ENCODE measurements at places on chromosomes 3 and 15. TPM values are rescaled to one million over a fixed set of nuclear protein-coding genes. Genes with fewer than 3 reads are reported as not detected.

The KIF23 gene
- polyA plus RNA-seq: 1.2 TPM

- peaks cover 15% of the 10 kb centered on the region for H3K36me3 ChIP-seq
- no peaks in the 10 kb centered on the region for H3K27me3 ChIP-seq
- DNase-seq: no peak
- H3K4me3 ChIP-seq: no peak overlapping the region
- H3K4me1 ChIP-seq: peaks cover 12% of the 10 kb centered on the region
Measured at GRCh38 chr15:58690703-58691102, 58.8 kb downstream of the ADAM10 start.

The THAP10 gene
- polyA plus RNA-seq: not detected

DNA sequence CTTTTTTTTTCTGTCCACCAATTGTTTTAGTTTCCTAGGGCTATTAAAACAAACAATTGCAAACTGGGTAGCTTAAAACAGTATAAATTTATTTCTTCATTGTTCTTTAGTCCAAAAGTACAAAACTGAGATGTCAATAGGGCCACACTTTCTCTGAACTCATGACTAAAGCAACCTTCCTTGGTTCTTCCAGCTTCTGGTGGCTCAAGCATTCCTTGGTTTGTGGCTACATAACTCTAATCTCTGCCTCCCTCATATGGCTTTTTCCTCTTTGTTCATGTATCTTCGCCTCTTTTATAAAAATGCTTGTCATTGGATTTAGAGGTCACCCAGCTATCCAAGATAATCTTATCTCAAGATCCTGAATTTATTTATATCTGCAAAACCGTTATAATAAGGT, 914.5 kb upstream of the EPHA6 start:
- no peaks in the 10 kb centered on the region for H3K4me1 ChIP-seq
- no peak for DNase-seq
- H3K4me3 ChIP-seq: no peak overlapping the region
- no peaks in the 10 kb centered on the region for H3K27me3 ChIP-seq

GRCh38 chr3:130916507-130917167, 22.8 kb downstream of the ATP2C1 start:
- peaks cover 2% of the 10 kb centered on the region for H3K36me3 ChIP-seq
- DNase-seq: no peak
- H3K27me3 ChIP-seq: no peaks in the 10 kb centered on the region
- H3K4me3 ChIP-seq: no peak overlapping the region
- H3K27ac ChIP-seq: no peak overlapping the region

DNA sequence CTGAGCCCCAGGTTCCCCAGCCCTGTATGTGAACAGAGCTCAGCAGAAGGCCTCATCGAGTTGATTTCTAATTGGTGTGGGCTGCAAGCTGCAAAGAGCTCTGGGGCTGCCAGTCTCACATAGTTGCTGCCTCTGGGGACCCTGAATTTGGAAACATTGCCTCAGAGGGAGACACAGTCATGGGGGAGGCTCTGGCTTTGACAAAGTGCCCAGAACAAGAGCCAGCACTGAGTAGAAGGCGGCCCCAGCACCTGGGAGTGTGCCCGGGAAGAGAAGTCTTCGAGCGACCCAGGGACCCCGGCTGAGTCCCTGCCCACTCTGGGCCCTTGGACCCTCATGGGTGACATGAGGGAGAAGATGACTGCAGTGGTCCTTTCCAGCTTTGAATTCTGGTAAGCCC, 7.3 kb downstream of the NTRK3 start:
- H3K4me3 ChIP-seq: no peak overlapping the region
- peaks cover 7% of the 10 kb centered on the region for H3K4me1 ChIP-seq
- no peak overlapping the region for H3K27ac ChIP-seq
- peaks cover 2% of the 10 kb centered on the region for H3K27me3 ChIP-seq
- no peak for DNase-seq
- no peaks in the 10 kb centered on the region for H3K36me3 ChIP-seq

The LARP6 gene
- not detected for polyA plus RNA-seq

- no peak overlapping the region for H3K27ac ChIP-seq
- no peak for DNase-seq
- H3K4me1 ChIP-seq: no peaks in the 10 kb centered on the region
Measured at GRCh38 chr15:72044956-72045355, 73.0 kb downstream of the MYO9A start.

The TMOD2 gene
- 1.2 TPM for polyA plus RNA-seq

The GOLGA8J gene
- not detected for polyA plus RNA-seq

The HIGD2B gene
- not detected for polyA plus RNA-seq

The PGBD4 gene
- 2.6 TPM for polyA plus RNA-seq

The TTLL13 gene
- polyA plus RNA-seq: 0.18 TPM

- H3K27ac ChIP-seq: no peak overlapping the region
- no peak for DNase-seq
- H3K27me3 ChIP-seq: peaks cover 2% of the 10 kb centered on the region
Measured at GRCh38 chr3:129961141-129961541, 13.4 kb upstream of the TRH start.

DNA sequence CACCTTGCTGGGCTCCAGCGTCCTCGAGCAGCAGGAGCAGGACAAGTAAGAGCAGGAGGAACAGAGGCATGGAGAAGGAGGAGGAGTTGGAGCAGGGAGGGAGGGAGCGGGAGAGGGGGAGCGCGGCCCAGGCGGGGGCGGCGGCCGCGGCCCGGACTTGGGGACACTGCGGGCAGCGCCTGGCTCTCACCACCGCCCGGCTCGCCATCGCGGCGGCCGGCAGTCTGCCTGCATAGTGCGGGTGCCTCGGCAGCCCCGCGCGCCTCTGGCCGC, 440 bp downstream of the DCBLD2 start:
- no peak overlapping the region for H3K4me3 ChIP-seq
- no peak for DNase-seq
- H3K27ac ChIP-seq: no peak overlapping the region
- peaks cover 16% of the 10 kb centered on the region for H3K4me1 ChIP-seq
- H3K36me3 ChIP-seq: no peaks in the 10 kb centered on the region

DNA sequence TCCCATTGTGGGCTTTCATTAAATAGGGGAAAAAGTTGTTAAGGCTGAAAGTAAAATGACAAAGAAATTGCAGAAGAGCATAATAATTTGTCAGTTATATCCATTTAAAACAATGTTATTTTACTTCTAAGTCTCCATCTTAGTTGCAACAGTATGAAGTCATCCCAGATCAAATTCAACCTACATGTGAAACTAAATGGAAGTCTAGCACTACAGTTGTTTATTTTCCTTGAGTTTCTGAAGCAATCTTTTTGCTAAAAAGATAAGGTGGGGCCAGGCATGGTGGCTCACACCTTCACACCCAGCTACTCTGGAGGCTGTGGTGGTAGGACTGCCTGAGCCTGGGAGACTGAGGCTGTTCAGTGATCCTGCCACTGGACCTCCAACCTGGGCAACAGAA, 80.2 kb downstream of the DPH6 start:
- no peak for DNase-seq
- H3K4me3 ChIP-seq: no peak overlapping the region
- no peak overlapping the region for H3K27ac ChIP-seq
- H3K27me3 ChIP-seq: no peaks in the 10 kb centered on the region
- H3K4me1 ChIP-seq: no peaks in the 10 kb centered on the region

The GPX1 gene
- polyA plus RNA-seq: 238 TPM

DNA sequence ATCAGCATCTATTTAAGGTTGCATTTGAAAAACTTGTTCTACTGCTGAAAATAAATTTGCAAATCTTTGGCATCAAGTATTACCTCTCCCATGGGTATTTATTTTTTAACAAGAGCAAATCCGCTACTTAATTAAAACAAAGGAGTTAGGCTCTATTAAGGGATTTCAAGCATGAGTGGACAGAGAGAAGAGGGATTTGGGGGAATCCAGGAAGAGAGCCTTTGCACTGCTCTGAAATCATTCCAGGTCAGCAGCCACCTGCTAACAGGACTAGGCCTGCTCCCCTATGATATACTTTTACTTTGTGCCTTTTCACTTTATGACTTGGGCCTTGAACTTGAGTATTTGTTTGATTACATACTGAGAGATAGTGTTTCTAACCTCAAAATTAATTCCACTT, 57.1 kb downstream of the IQCH start:
- DNase-seq: no peak
- no peaks in the 10 kb centered on the region for H3K36me3 ChIP-seq
- no peak overlapping the region for H3K4me3 ChIP-seq
- no peaks in the 10 kb centered on the region for H3K4me1 ChIP-seq
- H3K27ac ChIP-seq: no peak overlapping the region
- H3K27me3 ChIP-seq: no peaks in the 10 kb centered on the region

DNA sequence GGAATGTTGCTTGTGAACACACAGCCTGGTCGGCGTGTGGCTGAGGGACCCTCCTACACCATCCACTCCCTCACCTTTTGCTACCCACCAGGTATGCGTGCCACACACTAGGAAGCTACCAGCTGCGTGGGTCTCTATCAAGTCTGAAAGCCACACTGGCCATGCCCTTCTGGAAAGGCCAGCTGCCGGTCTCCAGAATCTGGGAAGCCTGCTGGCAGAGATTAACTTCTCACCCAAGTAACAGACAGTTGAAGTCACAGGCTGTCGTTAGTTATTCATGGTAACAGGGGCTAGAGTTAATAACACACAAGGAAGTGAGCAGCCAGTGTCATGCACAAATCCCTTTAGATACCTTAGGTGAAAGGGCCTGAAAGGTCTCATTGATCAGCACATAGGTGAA, 48.1 kb downstream of the SUSD5 start:
- DNase-seq: no peak
- no peaks in the 10 kb centered on the region for H3K36me3 ChIP-seq
- no peak overlapping the region for H3K27ac ChIP-seq
- H3K4me3 ChIP-seq: no peak overlapping the region

DNA sequence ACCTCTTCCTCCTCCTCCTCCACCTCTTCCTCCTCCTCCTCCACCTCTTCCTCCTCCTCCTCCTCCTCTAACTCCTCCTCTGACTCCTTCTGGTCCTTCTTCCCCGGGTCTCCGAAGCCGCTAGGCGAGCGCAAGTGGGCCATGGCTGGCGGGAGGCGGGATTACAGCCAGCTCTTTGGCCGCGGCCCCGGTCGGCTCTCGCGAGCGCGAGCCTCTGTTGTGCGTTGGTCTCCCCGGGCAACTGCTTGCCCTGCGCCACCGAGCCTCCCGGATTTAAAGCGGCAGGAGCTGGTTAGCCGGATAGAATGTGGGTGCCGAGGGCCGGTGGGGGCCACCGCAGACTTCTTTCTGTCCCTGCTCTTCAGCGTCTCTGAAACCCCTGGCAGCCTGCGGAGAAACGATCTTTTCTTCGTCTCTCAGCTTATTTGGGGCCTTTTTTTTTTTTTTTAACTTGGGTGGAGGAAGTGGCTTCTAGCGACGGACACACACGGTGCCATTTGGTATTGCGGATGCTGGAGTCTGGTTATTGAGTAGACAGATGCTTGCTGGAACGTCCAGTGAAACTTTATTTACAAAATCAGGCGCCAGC, at the start of gene ERICH6:
Gene ERICH6, minus strand, starts transcription at position 165 of the 589 bp plus-strand sequence. Its CDS starts 22 bp downstream, at position 143.
- H3K27ac ChIP-seq: peak within 1 kb of the TSS; percentile 79
- peak within 1 kb of the TSS; percentile 84 for H3K4me3 ChIP-seq

DNA sequence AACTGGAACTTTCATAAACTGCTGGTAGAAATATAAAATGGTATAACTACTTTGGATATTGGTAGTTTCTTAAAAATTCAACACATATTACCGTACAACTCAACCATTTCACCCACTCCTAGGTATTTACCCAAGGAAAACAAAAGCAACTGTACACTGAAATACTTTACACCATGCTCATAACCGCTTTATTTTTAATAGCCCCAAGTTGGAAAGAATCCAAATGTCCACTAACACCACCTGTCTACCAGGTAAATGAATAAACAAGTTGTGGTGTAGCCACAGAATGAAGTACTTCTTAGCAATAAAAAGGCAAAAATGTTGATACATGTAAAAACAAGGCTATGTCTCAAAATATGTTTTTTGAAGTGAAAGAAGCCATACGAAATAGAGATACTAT, 215.9 kb upstream of the PEX5L start:
- no peak overlapping the region for H3K4me3 ChIP-seq
- H3K4me1 ChIP-seq: no peaks in the 10 kb centered on the region
- no peak for DNase-seq
- no peaks in the 10 kb centered on the region for H3K36me3 ChIP-seq

DNA sequence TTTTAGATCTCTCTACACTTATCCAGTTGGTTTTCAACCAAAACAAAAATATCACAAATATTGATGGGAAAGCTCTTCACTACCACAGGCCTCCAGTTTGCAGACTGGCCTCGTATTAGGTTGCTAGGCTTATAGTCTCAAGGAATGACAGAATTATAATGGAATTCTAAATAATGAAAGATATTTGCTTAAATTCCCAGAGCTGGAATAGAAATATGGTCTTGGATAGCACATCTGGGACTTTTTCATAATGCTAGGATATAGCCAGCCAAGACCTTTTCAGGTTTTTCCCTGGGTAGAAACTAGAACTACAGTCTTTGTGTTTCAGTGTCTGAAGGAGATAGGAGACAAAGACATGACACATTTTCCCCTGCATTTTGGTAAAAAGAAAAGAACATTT, 121.9 kb upstream of the STAC start:
- H3K36me3 ChIP-seq: no peaks in the 10 kb centered on the region
- H3K27ac ChIP-seq: no peak overlapping the region
- H3K4me3 ChIP-seq: no peak overlapping the region

The CTSH gene
- polyA plus RNA-seq: 48.0 TPM

- H3K4me3 ChIP-seq: no peak overlapping the region
- no peaks in the 10 kb centered on the region for H3K4me1 ChIP-seq
- H3K36me3 ChIP-seq: no peaks in the 10 kb centered on the region
- DNase-seq: no peak
Measured at GRCh38 chr3:8320711-8321458, 180.7 kb upstream of the LMCD1 start.

DNA sequence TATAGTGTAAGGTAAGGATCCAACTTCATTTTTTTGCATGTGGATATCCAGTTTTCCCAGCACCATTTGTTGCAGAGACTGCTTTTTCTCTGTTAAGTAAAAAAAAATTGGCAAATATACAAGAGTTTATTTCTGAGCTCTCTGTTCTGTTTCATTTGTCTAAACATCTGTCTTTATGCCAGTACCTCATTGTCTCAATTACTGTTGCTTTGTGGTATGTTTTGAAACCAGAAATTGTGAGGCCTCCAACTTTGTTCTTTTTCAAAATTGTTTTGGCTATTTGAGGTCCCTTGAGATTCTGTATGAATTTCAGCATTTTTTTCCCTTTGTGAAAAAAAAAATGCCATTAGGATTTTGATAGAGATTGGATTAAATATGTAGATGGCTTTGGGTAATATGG, 150.5 kb downstream of the MINAR1 start:
- H3K27me3 ChIP-seq: peaks cover 3% of the 10 kb centered on the region
- H3K4me1 ChIP-seq: no peaks in the 10 kb centered on the region
- no peak overlapping the region for H3K4me3 ChIP-seq
- H3K36me3 ChIP-seq: no peaks in the 10 kb centered on the region
- DNase-seq: no peak

The SPINK8 gene
- polyA plus RNA-seq: not detected

The TGM4 gene
- polyA plus RNA-seq: 0.07 TPM

The GOLGA8H gene
- not detected for polyA plus RNA-seq

- peaks cover 4% of the 10 kb centered on the region for H3K27me3 ChIP-seq
- H3K36me3 ChIP-seq: no peaks in the 10 kb centered on the region
- DNase-seq: no peak
- H3K4me1 ChIP-seq: no peaks in the 10 kb centered on the region
- H3K4me3 ChIP-seq: no peak overlapping the region
Measured at GRCh38 chr3:44099566-44100297, 142.0 kb upstream of the TOPAZ1 start.

The SCN5A gene
- polyA plus RNA-seq: not detected

The RPUSD3 gene
- 62.2 TPM for polyA plus RNA-seq

The ATP13A4 gene
- polyA plus RNA-seq: not detected

Measured in CD4-positive, CD25-positive, alpha-beta regulatory T cell (primary cell).